ENCODE measurements at places on chromosomes 13 and 19.
A peak's percentile ranks its signal among the peaks of the same experiment; 100 is the strongest.

DNA sequence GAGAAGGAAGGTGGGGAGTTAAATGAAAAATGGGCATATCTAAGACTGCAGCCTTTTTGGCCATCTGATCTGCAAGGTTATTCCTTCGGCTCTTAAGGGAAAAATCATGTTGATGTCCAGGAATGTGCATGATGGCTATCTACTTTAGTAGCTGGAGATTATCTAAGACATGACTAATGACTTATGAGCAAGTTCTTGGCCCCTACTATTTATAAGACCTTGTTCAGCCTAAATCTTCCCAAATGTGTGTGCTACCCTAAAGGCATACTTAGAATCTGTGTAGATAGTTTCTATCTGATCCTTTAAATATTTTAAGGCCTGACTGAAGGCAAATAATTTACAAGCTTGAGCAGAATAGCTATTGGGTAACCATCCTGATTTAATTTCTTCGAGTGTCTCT is 41.8 kb upstream of the CD177 start:
- DNase-seq: no peak

GRCh38 chr19:48203794-48204628 is 33.5 kb downstream of the ZSWIM9 start:
- peak; percentile 86 for DNase-seq

DNA sequence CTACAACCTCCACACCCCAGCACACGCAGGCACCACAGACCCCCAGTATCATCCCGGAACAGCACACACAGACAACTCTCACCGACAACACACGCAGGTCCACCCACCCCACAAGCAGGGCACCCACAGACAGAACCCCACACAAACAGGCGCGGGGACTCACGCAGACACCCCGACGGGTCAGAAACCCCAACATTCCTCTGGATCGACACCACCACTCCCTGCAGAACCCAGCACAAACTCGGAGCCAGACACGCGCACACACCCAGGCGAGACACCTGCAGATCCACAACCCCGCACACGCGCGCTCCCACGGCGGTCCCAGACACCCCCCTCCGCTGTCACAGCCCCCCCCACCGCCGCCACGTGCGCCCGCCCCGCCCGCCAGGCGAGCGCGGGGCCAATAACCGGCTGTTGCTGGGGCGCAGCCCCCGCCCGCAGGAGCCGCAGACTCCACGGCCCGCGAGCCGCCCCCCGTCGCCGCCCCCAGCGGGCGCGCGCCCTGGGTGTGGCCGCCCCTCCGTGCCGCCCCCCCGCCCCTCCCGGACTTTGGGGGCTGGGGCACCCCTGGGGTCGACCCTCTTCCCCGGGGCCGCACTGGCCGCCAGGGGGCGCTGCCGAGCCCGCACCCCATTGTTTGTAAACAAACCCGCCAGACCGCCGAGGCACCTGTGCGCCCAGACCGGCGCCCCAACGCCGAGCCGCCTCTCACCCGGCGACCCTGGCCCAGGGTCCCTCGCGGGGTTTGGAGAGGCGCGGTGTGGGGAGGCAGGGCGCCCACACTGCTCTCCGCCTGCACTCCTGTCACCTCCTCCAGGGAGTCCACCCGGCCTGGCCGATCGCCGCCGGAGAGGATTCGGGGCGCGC is 712 bp downstream of the BBC3 start:
- peak; percentile 77 for DNase-seq

GRCh38 chr13:49649244-49649962 is 21.1 kb downstream of the ARL11 start:
- no peak for DNase-seq

- no peak for DNase-seq
These were observed 180.1 kb downstream of the NUFIP1 start for GRCh38 chr13:44809190-44809589.

GRCh38 chr13:33871207-33872004 is 53.5 kb downstream of the RFC3 start:
- no peak for DNase-seq

- peak; percentile 14 for DNase-seq
These were observed 18.0 kb upstream of the RBM26 start for GRCh38 chr13:79423801-79424642.

DNA sequence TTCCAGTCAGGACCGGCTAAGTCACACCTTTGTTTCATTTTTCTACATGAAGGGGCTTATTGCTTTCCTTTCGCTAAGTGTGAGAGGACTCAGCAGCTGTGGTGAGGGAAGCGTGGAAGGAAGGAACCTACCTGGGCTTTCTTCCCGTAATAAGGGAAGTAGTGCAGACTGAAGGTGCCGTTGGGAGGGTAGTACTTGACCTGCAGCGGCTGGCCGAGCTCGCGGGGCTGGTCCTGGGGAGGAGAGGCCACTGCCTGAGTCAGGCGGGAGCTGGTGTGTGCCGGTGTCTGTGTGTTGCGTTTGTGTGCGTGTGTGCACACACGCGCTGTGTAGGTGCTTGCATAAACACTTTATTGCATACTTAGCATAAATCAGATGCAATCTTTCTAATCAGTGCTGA is 7.7 kb downstream of the ATP4B start:
- no peak for DNase-seq

- DNase-seq: peak; percentile 62
These were observed 1.2 kb downstream of the LONP1 start for GRCh38 chr19:5718579-5719273.

GRCh38 chr19:49335071-49335783 is at the start of gene CD37:
Gene CD37, plus strand, starts transcription at chr19:49335406. Its CDS starts 135 bp downstream, at chr19:49335541.
- DNase-seq: peak; percentile 44

DNA sequence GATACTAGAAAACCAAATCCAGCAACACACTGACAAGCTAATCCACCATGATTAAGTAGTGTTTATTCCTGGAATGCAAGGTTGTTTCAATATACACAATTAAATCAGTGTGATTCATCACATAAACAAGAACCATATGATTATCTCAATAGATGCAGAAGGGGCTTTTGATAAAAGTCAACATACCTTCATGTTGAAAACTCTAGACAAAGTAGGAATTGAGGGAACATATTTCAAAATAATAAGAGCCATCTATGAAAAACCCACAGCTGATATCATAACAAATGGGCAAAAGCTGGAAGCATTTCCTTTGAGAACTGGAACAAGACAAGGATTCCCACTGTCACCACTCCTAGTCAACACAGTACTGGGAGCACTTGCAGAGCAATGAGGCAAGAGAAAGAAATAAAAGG is 213.6 kb upstream of the CSNK1A1L start:
- DNase-seq: no peak

GRCh38 chr19:5480427-5480836 is 25.2 kb downstream of the ZNRF4 start:
- DNase-seq: no peak

DNA sequence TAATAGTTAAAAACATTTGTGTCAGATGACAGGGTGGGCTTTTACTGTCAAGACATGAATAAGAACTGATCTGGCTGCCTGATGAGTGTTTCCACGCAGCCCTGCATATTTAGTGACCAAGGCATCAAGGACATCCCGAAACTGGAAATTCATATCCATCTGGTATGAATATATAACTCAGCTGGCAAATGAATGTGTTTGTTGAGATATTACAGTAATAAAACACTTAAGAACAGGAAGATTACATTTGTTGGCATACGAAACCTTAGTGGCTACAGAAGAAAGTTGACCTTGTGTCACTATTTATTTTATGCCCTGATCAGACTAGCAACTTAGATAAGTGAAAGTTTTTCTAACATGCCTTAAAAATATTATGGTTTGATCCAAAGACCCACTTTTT is 32.8 kb downstream of the RAP2A start:
- DNase-seq: no peak

GRCh38 chr19:13849991-13850909 is 26.7 kb upstream of the NANOS3 start:
- peak; percentile 57 for DNase-seq

- DNase-seq: peak; percentile 16
These were observed 13.7 kb upstream of the SLC35E1 start for GRCh38 chr19:16585808-16586476.

GRCh38 chr13:40446365-40446764 is 220.1 kb downstream of the FOXO1 start:
- DNase-seq: no peak

- DNase-seq: no peak
These were observed 1586.1 kb downstream of the OLFM4 start for GRCh38 chr13:54614726-54615125.

DNA sequence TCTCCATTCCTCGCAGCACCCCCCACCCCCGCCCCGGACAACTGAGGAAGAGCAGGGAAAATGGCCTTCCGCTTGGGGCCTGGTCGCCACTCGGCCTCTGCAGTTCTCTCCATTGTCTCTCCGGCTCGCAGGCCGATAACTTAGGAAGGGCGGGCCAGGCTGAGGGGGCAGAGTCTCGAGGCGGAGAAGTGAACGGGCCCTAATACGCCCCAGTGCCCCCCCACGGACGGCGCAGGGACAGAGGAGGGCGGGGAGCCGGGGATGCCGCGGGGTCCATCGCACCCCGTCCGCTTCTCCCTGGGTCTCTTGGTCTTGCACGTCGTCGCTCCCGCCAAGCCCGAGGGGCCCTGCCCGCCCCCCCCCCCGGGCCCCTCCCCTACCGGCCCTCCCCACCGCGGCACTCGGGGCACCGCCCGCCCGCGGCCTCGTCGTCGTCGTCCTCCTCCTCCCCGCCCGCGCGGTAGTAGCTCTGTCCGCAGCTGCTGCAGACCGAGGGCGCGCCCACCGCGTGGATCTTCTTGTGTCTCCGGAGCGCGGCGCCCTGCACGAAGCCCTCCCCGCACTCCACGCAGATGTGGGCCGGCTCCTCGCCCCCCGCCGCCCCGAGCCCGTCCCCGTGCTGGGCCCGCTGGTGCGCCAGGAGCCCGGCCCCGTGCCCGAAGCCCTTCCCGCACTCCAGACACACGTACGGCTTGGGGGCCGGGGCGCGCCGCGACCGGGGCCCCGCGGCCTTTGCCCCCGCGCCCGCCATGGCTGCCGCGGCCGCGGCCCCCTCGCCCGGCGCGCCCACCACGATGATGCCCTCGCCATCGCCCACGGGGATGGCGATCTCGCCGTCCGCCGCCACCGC is 33.2 kb downstream of the ZNF787 start:
- no peak for DNase-seq

DNA sequence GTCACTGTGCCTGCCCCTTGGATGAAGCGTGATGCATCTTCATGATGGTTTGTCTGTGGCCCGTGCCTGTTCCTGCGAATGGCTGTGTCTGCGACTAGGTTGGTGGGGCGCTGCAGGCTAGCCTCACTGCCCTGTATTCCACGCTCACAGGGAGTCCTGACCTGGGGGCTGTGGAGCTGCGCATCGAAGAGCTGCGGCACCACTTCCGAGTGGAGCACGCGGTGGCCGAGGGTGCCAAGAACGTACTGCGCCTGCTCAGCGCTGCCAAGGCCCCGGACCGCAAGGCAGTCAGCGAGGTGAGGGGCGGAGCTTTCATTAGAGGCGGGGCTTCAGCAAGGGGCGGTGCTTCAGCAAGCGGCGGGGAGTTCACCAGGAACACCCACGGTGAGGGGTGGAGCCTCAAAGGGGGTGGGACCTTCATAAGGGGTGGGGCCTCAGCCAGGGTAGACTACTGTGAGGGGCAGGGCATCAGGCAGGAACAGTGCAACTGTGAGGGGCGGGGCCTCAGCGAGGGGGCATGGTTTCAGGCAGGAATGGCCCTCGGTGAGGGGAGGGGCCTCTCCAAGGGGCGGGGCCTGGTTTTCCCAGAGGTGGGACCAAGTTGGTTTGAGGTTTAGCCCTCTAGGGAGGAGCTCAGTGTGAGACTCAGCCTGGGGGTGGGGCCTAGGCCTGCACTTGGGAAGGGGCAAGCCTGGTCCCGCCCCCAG is 17.2 kb downstream of the PKN1 start:
- peak; percentile 41 for DNase-seq

GRCh38 chr19:1008268-1009040 is 8.2 kb downstream of the GRIN3B start:
- no peak for DNase-seq

GRCh38 chr13:48265217-48265815 is 32.3 kb downstream of the ITM2B start:
- no peak for DNase-seq

DNA sequence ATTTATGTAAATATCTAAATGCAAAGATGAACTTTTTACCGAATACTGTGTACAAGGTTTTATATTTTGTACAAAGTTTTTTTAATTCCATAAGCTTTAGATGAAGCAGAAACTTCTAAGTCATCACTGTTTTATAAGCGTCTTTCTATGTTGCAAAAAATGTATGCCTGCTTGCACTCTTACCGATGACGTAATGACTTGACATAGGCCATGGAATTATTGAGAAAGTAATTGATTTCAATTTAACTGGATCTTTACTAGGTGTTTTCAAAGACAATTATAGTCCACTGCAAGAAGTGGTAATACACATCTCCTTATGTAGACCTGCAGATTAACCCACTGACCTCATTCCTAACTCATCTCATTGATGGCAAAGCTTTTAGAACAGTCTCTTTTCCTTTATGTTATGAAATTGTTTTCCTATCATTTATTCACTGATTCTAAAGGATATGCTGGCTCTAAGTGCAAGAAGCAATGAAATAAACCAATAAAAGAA is 10.4 kb downstream of the DACH1 start:
- DNase-seq: no peak

DNA sequence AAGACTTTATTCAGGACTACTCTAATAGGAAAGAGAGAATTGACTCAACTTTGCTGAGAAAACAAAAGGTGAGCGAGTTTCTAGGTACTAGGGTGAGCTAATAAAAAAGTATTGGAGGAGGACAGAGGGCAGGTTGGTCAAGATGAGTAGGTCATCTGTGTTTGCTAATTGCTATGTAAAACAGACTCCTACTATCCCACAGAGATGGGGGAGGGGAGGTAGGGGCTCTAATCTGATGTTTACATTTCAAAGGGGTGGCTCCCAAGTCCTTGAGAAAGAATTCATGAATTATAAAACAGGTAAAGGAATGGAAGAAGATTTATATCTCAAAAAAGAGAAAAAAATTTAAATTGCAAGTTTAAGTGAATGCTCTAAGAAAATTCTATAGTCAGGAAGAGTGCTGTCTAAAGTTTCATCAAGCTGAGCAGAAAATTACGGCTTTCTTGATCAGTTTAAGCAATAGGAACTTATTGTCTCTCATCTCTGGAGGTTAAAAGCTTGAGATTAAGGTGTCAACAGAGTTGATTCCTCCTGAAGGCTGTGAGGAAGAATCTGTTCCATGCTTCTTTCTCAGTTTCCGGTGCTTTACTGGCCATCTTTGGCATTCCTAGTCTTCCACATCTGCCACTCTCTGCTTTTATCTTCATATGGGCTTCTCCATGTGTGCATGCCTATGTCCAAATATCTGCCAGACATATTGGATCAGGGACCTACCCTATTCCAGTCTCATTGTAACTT is 790.3 kb downstream of the SLITRK5 start:
- no peak for DNase-seq

- no peak for DNase-seq
These were observed 638 bp downstream of the USPL1 start for GRCh38 chr13:30618186-30618929.

GRCh38 chr13:35947315-35947714 is 183.9 kb downstream of the DCLK1 start:
- DNase-seq: no peak
